Midbrain (tissue), 1 donor: ENCODE measurements at places on chromosomes 3 and 15.

DNA sequence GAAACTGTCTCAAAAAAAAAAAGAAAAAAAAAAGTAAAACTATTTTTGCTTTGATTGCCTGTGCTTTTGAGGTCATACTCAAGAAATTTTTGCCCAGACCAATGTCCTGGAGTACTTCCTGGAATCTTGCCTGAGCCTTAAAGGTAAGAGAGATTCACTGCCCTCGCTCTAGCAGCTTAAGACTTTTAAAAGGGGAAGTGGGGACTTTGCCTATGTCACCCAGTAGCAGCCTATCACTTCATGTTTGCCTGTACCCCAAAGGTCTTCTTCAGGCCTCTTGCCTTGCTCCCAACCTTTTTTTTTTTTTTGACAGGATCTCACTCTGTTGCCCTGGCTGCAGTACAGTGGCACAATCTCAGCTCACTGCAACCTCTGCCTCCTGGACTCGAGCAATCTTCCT, 18.9 kb upstream of the GOLGB1 start:
- no peak for DNase-seq

DNA sequence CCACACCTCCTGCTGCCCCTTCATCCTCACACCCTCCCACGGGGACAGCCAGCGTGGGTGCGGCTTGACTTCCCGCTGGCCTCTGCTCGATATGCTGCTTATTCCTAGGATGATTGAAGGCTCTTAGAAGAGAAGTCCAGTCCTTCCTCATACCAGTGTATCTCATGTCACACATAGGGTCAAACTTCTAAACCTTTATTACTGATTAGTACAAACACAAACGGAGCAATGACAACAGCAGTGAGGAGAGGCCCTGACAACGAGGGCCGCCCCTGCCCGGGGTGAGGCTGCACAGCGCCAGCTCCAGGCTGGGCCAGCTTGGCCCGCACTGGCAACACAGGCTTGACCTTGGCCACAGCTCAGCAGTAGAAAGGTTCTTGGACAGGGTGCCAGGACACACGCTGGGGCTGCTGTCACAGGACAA, 3.7 kb downstream of the CIB1 start:
- DNase-seq: peak; percentile 37

DNA sequence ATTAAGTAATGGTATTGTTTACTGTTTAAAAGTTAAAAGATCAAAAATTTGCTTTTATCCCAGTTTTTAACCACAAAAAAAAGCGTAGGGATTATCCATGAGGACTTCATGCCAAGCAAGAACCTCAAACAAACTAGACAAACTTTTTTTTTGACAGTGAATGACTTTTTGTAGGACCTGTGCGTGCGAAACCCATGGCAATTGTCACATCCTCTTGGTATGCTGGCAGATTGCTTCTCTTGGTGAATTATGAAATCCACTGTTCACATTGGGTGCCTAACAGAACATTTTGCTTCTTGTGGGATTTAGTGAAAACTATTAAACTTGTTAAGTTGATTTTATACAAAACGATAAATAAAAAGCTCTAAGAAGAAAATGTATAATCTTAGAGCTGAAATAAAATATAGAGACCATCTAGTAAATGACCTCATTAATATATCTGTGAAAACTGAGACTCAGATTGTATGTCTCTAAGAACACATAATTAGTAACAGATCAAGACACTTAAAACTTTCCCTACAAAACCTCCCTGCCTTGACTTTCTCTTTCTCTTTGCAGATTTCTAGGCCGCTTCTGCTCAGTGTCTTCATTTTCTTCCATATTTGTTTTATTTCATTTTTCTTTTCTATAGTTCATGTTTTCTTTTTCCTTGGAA, 87.3 kb upstream of the CGNL1 start:
- no peak for DNase-seq

- no peak for DNase-seq
Observed at GRCh38 chr15:100941536-100941935, 22.4 kb downstream of the LRRK1 start.

GRCh38 chr15:66650433-66650832, 51.6 kb upstream of the SMAD6 start:
- no peak for DNase-seq

DNA sequence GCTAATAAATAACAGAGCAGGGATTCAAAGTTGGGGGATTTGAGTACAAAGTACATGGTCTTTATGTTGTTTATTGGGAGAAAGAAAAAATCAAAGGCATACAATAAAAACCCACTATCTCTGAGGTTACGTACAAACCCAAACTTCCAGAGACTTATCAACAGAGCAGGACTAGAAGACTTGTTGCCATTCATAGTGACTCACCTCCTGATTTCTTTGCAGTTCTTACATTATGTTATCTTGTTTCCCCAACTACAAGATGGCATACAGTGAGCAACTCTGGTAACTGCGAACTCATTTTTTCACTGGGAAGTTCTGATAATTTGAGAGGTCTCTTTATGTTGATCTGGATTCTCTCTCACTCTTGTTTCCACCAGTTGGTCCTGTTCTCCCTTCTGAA, 80.6 kb upstream of the ETV5 start:
- no peak for DNase-seq

GRCh38 chr15:62059108-62059815, 985 bp downstream of the VPS13C start:
- no peak for DNase-seq

DNA sequence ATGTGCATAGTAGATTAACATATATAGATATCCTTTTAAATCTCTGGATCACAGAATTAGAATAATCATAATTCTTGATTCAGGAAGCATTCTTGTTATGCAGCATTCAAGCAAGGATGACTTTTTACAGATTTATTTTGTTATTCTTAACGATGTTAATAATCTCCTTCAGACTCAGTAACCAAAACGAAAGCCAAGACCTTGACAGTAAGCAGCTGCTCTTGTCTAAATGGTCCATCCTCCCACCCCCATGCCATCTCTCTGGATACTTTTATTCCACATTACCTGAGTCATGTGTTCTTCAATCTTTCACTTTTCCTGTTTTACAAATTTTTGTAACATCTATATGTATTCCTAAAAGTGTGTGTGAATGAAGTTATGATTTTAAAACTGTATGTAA, 33.3 kb upstream of the GPR171 start:
- no peak for DNase-seq

GRCh38 chr3:116896116-116896515, 186.5 kb downstream of the TUSC7 start:
- no peak for DNase-seq

- DNase-seq: no peak
Observed at GRCh38 chr3:142296507-142296906, 71.1 kb upstream of the GK5 start.

- DNase-seq: no peak
Observed at GRCh38 chr3:58531956-58532355, 5.0 kb downstream of the ACOX2 start.

GRCh38 chr15:25426896-25427610, 11.8 kb downstream of the UBE3A start:
- DNase-seq: no peak

DNA sequence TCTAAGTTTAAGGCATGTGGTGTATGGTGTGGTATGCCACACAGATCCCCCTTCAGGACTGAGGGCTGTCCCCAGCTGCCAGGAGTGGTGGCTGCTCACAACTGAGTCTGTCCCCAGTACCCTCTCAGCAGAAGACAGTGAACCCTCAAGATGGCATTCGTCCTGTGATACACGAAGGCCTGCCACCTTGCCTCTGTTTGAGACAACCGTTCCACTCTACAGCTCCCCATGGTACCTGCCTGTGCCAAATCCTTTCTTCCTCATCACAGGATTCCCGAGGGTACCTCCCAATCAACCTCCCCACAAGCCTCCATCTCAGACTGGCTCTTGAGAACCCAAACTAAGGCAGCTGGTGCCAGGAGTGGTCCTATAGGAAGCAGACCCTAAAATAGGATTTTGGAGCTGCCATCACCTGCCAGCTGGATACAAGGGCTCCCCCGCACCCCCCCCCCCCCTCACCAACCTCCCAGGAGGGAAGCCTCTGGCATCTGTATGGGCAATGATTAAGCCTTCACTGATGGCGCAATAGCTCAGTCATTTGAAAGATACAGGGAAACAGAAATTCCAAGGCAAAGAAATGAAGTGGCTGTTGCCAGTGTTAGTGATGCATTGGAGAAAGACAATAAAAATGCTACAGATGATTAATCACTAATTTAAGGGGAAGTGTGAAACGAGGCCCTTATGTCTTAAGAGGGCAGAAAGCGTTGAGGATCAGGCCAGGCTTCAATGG, 230.0 kb upstream of the LYSMD4 start:
- DNase-seq: no peak

- DNase-seq: peak; percentile 33
Observed at GRCh38 chr3:147411238-147411814, 2.2 kb downstream of the ZIC1 start.

GRCh38 chr3:56096999-56097398, 371.3 kb downstream of the ERC2 start:
- no peak for DNase-seq

- no peak for DNase-seq
Observed at GRCh38 chr3:155254445-155254844, 39.0 kb downstream of the STRIT1 start.

DNA sequence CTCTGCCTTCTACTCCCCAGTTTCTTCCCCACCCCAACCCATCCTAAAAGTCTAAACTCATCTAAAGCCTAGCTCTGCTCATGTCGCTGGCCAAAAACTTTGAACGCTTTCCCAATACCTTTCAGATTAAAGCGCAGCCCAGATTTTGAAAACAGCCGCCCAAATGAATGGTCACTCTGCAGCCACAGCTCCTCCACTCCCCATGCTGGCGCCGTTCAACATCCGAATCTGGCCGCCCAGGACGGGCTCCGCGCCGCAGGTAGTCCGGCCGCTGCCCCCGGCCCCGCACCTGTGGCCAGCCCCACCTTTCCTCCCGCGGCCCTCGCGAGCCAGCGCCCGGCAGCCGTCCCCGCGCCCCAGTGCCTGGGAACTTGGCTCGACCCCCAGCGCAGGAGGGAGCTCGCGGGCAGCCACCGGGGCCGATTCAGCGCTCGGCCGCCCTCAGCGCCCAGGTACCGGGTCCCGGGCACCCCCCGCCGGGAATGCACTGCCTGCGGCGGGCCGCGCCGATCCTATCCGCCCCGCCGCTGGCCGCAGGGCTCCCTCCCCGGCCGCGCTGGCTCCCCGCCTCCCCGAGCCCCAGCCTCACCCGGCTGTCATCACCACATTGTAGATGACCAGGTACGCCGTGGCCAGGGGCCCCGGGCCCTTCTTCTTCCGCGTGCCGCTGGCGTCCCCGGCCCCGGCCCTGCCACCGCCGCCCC, 417 bp downstream of the HACD2 start:
- peak; percentile 61 for DNase-seq

- DNase-seq: no peak
Observed at GRCh38 chr3:113249601-113250000, 38.2 kb downstream of the BOC start.

DNA sequence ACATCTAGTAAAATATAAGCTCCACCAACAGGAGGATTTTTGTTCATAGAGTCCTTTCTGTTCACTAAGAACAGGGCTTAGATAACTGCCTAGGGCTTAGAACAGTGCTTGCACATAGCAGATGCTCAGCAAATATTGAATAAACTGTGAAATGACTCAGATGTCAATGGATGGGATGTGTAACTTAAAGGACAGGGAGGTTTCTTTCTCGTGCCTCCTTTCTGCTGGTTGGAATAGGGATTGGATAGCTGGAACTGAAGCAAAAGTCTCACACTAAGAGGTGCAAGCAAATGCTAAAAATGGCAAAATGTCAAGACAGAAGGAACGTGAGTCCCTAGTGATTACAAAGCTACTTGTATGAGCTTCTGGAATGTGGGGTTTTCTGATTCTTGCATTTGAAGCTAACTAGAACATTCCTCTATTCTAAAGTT, 392.8 kb upstream of the WNT5A start:
- no peak for DNase-seq

DNA sequence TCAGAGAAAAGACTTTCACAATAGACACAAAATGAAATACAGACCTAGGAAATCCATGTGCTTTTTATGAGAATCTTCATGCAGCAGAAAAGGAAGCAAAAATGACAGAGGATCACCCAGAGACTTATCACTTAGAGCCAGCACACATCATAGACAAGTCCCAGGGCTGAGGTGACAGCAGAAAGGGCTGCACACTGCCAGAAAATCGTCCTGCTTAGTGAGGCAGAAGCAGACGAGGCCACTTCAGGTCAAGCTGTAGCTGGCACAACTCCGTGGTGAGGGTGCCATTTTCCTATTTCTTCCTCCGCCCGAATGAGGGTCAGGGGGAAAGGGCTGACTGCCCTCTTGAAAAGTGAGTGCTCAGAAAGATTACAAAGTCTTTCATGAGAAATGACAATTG, 95.9 kb upstream of the TNIK start:
- DNase-seq: no peak

DNA sequence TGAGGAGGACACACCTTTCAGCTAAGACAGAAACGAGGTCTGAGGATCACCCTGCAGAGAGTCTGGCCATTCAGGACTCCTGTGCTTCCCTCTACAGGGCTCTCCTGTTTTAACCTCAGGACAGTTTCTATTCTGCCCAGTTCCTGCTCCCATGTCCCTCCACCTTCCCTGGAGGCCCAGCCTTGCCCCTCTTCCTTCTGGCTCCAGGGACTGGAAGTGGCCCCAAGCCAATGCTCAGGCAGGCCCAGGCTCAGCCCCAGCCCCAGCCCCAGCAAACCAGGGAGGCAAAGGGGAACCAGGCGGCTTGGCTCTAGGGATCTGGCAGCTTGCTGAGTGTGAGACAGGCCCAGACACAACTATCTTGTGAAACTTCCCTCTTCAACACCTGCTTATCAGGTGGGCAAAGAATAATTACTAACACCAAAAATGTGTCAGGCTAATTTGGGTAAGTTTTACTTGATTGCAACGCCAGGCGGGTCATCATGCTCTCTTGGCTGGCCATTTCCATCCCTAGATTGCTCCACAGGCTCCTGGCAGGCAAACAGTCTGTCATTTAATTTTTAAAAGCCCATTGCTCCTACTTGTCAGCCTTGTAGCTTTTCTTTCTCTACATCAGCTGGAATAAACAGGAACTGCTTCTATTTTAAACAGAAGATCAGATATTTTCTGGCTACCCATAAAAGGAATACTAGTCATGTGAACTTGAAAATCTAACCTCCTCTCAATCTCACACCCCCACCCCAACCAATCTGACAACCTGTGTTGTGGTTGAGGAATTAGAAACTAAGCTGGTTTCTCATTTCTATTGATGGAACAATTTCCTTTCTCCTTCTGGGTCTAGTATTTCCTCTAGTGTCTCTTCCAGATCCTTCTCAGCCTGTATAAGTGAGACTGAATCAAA, 33.5 kb downstream of the UPK1B start:
- DNase-seq: no peak

- no peak for DNase-seq
Observed at GRCh38 chr3:30518181-30518864, 88.1 kb upstream of the TGFBR2 start.

GRCh38 chr3:189712906-189713483, 81.8 kb downstream of the TP63 start:
- DNase-seq: no peak

DNA sequence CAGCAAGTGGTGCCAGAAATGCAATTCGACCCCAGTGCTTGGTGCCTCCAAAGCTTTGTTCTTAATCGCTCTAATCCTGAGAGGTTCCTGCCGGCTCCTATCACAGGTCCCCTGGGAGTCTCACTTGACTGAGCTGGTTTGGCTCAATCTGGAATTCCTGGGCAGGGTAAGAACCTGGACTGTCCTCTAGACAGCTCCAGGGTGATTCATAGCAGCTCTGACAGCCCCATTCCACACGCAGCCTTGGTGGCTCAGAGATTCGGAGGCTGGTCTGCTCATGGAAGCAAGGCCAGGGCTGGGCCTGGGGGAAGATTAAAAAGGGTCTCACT, 37.9 kb downstream of the MYO5C start:
- DNase-seq: no peak

- DNase-seq: no peak
Observed at GRCh38 chr3:65433480-65433879, 605.2 kb downstream of the MAGI1 start.

GRCh38 chr3:124584245-124584551, 146.1 kb upstream of the UMPS start:
- no peak for DNase-seq
